T follicular helper cell (primary cell): ENCODE measurements at places on chromosomes 1 and 21.

GRCh38 chr21:25897383-25897782 lies 162.6 kb downstream of the GABPA start:
- no peak for DNase-seq

GRCh38 chr1:185735701-185736064 lies 1.5 kb downstream of the HMCN1 start:
- DNase-seq, result no peak

- DNase-seq, result no peak
Measured at GRCh38 chr1:91765293-91765692, 120.7 kb downstream of the TGFBR3 start.

- no peak for DNase-seq
Measured at GRCh38 chr1:101262060-101262459, 25.2 kb downstream of the S1PR1 start.

- DNase-seq, result no peak
Measured at GRCh38 chr1:99004254-99004860, 304 bp downstream of the PLPPR5 start.

- DNase-seq, result no peak
Measured at GRCh38 chr1:212611000-212611948, 2.7 kb downstream of the ATF3 start.

GRCh38 chr1:159132271-159132881 lies 39.0 kb upstream of the CADM3 start:
- peak; percentile 51 for DNase-seq

GRCh38 chr1:43340559-43340958 lies 2.9 kb downstream of the MPL start:
- DNase-seq, result no peak

DNA sequence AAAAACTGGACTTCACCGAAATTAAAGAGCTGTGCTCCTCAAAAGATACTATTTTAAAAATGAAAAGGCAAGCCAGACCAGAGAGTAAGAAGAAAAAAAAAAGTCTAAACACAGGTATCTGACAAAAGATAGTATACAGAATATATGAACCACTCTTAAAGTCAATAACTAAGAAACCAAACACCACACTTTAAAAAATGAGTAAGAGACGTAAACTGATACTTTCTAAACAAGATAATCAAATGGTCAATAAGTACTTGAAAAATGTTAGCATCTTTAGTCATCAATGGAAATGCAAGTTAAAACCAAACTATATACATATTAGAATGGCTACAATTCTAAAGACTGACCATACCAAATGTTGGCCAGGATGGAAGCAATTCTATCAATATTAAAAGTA lies 77.6 kb downstream of the EVI5 start:
- no peak for DNase-seq

DNA sequence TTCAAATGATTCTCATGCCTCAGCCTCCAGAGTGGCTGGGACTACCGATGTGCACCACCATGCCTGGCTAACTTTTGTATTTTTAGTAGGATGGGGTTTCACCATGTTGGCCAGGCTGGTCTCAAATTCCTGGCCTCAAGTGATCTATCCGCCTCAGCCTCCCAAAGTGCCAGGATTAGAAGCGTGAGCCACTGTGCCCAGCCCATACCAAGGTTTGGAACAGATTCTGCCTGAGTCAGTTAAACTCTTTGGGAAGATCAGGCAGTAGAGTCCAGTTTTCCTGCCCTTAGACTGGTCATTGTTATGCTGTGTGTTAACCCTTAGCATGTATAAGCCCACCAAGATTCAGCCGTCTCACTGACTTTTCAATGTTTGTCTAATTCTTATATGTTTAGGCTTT lies 48.3 kb upstream of the LYPLAL1 start:
- DNase-seq, result no peak

GRCh38 chr1:114702737-114703136 lies 7.4 kb upstream of the AMPD1 start:
- no peak for DNase-seq
